ENCODE measurements at places on chromosomes 1 and 21.

DNA sequence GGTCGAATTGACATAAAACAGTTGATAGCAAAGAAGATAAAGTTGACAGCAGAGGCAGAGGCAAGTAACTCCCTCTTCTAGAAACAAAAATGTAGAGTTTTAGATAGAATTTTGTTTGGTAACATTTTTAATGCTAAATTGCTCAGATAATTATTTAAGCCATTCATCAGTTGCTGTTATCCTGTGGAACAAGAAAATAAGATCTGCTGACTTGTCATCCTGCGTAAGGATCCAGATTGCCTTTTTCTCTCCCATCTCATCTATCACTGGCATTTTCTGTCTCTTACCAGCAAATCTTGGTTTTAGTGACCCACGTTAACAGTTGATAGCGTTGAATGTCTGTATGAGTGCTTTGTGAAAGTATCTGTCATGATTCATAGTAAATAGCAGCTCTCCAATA is 29.8 kb downstream of the SOAT1 start:
- DNase-seq: no peak

DNA sequence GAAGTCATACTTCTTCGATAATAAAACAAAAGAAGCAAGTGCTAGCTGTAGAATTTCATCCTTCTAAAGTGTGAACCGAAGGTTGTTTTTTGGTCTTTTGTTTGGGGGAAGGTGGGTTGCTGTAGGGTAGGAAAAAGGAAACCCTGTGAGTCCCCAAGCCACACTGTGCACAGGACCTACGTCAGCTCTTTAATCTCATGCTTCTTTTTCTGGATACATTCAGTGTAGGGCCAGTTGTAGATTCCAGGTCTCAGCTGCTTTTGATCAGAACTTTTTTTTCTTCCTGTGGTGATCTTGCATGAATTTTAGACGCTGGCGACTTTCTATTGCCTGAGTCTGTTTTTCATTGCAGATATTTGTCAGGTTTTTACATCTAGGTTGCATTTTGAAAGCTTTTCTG is 40.2 kb downstream of the BCL9 start:
- no peak for DNase-seq

- DNase-seq: peak; percentile 55
Observed at GRCh38 chr1:223748405-223748772, 36.0 kb downstream of the CAPN2 start.

DNA sequence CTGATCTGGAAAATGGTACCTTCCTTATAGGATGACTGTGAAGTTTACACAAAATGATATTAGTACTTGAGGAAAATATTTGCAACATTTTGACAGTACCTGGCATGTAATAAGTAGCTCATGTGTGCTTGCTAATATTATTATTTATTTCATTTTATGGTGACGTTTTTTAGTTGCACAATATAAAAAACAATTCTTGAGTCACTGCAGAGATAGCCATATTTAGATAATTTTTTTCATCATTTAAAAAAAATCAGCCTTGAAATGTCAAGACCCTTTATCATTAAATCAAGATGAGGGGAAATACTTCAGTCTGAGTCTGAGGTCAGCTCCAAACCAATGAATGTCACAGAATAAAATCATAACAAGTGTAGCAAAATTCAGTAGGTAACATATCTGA is 196.8 kb upstream of the RUNX1 start:
- DNase-seq: no peak

DNA sequence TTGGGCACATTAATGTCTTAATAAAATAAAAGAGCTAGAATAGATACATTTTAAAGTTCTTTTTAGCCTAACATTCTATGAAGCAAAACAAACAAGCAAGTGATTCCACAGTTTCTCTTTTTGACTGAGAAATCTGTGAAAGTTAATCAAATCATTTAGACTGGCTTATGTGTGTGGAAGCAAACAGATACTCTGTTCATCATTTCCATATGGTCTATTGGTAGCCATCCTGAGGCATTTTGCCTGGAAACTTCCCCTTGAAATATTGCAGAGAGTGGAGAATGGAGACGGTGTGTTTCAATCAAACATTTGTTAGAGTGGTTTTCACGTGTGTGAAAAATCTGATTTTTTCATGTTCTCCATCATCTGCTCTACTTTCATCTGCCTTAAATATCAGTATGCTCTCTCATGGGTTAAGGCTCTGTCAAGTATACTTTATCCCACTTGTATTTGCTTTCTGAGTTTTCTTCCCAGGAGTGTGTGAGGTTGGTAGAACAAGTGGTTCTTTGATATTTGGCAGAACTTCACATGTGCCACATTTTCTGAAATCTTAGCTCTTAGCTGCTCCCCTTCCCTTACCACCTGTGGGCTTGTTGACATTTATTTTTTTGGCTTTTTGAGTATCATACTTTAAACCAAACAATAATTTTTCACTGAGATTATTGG is 139.1 kb upstream of the PTGFR start:
- no peak for DNase-seq

- DNase-seq: no peak
Observed at GRCh38 chr1:63782982-63783381, 9.2 kb downstream of the ROR1 start.

- DNase-seq: no peak
Observed at GRCh38 chr1:229987953-229988352, 79.1 kb upstream of the GALNT2 start.

DNA sequence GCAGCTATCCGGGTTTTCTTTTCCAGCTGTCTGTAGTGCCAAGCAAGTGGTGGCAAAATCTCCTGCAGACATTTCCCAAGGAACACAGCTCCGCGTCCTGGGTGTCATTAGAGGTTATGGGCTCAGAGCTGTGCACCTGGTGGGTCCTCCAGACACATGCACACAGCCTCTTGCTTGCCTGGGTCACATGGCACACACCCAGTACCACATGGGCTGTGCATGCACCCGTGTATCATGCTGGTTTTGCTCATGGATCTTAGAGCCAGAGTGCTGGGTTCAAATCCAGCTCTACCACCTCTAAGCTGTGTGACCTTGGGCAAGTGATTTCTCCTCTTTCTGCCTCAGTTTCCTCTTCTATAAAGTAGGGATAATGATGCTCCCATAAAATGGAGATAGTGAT is 61.7 kb downstream of the ALPL start:
- no peak for DNase-seq

GRCh38 chr1:156162430-156163037 is 9.1 kb downstream of the SEMA4A start:
- no peak for DNase-seq

DNA sequence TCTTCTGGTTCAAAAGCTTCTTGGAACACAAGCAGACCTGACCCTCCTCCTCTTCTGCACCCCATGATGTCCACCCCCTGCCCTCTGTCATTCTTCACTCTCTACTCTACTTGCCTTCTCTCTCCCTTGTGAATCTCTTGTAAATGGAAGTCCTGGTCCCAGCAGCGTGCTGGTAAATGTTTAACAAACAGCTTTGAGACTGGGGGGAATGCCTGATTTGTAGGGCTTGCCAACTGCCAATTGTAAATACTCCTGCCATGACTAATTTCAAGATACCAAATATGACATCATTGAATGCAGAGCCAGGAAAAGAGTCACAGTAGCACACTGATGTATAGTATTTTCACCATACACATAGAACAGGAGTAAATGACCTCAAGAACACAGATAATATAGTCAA is 40.9 kb upstream of the LRRN2 start:
- DNase-seq: no peak

- no peak for DNase-seq
Observed at GRCh38 chr1:43286115-43286514, 734 bp upstream of the C1orf210 start.

DNA sequence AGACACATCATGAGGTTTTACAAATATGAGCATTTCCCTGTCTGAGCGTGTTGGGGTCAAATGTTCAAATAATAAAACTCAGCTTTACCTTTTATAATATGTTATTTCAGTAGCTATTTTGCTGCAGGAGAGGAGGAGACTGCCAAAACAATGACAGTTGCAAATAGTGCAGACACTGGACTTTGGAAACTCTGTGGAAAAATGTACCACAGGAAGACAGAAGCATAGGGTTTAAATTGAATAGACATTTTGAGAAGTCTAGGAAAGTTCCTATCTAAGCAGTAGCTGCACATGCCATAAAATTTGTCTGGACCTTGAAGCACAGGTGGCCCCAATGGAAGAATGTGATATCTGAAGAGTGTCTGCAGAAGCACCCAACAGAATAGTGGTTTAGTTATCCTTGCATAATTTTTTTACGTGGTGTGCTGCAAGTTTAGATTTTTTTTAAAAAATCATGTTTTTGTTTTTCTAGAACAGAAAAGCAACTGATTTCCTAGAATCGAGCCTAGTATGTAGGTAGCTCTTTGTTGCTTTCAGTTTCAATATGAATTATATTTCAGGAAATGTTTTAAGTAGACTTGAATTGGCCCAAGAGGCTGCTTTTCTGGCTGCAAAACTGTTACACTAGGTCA is 14.0 kb upstream of the GBP5 start:
- no peak for DNase-seq

- DNase-seq: peak; percentile 78
Observed at GRCh38 chr1:159188375-159188788, 16.3 kb upstream of the ACKR1 start.

GRCh38 chr1:1781526-1781903 is 3.2 kb upstream of the NADK start:
- no peak for DNase-seq

DNA sequence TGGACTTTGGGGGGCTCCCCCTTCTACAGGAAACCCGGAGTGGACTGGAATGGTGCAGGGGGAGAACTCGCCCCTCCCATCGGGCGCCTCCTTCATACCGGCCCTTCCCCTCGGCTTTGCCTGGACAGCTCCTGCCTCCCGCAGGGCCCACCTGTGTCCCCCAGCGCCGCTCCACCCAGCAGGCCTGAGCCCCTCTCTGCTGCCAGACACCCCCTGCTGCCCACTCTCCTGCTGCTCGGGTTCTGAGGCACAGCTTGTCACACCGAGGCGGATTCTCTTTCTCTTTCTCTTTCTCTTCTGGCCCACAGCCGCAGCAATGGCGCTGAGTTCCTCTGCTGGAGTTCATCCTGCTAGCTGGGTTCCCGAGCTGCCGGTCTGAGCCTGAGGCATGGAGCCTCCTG is at the start of gene TNFRSF14:
TNFRSF14 (plus strand) TSS at position 95 of the 401 bp plus-strand sequence; CDS start at position 389, 294 bp downstream.
- peak; percentile 77 for DNase-seq

- DNase-seq: no peak
Observed at GRCh38 chr1:15381805-15382204, 27.9 kb upstream of the EFHD2 start.

- DNase-seq: no peak
Observed at GRCh38 chr1:119971710-119972570, 75.6 kb upstream of the ADAM30 start.

DNA sequence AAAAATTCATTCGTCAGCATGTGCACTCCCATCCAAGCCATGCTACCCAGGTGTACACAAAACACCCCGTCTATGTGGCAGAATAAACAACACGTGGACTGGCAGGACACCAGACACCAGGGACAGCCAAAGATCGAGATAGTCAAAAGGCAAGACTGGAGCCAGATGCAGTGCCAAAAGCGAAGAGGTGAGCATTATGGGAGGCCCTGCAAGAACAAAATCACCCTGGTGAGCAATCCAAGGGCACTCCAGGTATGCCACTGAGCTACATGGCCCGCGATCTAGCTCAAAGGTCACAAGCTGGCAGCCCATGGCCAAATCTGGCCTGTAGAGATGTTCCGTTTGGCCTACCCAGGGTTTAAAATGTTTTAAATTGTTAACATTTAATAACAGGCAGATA is 33.7 kb downstream of the PLPP3 start:
- DNase-seq: no peak

Measured in AG20443 (cell line).